ENCODE measurements at places on chromosomes 7 and 10.
A peak's percentile ranks its signal among the peaks of the same experiment; 100 is the strongest.

DNA sequence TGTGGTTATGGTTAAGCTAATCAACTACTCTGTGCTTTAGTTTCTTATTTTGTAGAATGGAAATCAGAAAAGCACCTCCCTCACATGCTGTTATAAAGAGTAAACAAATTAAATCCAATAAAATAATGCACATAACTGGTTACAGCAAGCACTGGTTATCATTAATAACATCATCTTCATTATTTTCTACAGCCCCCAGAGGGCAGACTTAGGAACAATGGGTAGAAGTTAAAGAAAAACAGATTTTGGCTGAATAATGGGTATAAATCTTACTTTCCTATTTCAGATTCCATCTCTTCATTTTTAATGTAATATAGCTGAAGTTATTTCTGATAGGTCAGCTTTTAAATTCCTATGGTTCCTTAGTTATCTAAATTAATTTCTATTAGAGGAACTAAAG lies 126.5 kb downstream of the DOCK4 start:
- peak; percentile 45 for DNase-seq

DNA sequence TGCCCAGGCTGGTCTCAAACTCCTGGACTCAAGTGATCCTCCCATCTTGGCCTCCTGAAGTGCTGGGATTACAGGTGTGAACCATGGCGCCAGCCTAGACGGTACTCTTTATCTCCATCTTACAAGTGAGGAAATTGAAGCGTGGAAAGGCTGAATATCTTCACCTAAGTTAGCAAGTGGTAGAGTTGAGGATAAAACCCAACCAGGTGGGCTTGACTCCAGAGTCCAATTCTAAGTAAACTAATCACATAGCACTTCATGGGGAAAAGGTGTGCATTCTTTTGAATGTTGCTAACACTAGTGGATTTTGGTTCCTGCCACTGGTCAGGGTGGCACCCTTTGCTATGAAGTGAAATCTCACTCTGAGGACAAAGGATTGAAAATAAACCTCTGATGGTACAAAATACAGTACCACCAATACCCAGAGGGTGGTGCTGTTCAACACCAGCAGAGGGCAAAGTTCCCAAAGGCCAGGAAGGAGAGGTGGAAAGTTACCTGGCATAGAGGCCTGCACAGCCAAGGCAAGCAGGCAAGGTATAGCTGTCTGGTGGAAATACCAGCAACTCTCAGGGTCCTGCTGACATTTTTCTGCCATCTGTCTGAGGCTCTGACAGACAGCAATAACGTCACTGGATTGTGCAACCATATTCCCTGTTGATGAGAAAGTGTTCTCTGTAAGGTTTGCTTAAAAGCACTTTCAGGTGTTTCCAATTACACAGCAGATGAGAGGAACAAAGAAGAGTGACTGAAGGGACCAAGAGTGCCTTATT lies 17.6 kb downstream of the ZDHHC16 start:
- peak; percentile 52 for DNase-seq

GRCh38 chr7:70556761-70557160 lies 575.2 kb upstream of the GALNT17 start:
- DNase-seq, result no peak

DNA sequence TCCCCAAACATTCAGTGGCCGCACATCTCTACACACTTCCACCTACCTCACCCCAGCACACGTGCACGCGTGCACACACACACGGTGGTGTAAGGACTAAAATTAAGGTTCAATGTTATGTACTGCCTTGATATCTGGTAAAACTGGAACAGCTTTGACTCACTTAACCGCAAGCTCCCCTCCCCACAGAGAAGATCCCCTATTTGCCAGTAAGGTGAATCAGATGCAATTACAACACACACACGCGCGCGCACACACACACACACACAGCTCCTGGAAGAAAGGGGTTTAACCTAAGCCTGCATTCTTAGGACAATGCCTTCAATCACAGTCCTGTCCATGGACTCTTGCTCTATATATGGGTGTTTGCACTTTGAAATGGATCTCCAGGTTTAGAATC lies 25.5 kb upstream of the VPS41 start:
- DNase-seq, result no peak

- peak; percentile 29 for DNase-seq
Observed at GRCh38 chr10:97991871-97992270, 38.5 kb downstream of the CRTAC1 start.

DNA sequence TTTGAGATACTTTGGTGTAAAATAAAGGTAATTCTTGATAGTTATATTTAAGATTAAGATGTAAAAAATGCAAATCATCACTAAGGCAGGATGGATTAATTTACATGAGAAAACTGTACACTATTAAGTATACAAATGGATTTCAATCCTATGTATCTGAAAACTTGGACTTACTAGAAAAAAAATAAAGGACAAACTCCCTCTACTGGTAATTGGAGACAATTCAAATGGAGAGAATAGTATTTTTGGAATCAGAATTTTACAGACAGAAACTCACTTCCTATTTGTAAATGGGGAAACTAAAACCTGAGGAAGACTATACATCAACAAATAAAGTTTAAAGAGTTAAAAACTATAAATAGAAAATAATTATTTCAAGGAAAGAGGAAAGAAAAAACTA lies 62.6 kb downstream of the CUL2 start:
- no peak for DNase-seq

- no peak for DNase-seq
Observed at GRCh38 chr7:150307129-150307528, 16.0 kb upstream of the LRRC61 start.

DNA sequence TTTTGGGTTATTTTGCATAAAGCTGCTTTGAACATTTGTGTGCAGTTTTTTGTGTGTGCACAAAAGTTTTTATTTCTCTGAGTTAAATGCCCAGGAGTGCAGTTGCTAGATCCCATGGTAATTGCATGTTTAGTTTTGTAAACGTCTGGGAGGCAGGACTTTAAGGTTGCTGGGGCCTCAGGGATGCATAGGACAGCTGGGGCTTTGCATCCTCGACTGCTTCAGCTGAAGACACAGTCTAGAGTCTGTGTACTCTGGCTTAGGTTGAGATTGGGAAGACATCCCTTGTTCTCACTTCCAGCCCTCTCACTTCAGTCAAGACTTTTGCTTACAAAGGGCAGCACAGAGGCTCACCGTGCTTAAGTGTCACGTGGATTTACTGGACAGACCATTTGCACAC lies 94.5 kb upstream of the INSYN2A start:
- DNase-seq, result no peak

DNA sequence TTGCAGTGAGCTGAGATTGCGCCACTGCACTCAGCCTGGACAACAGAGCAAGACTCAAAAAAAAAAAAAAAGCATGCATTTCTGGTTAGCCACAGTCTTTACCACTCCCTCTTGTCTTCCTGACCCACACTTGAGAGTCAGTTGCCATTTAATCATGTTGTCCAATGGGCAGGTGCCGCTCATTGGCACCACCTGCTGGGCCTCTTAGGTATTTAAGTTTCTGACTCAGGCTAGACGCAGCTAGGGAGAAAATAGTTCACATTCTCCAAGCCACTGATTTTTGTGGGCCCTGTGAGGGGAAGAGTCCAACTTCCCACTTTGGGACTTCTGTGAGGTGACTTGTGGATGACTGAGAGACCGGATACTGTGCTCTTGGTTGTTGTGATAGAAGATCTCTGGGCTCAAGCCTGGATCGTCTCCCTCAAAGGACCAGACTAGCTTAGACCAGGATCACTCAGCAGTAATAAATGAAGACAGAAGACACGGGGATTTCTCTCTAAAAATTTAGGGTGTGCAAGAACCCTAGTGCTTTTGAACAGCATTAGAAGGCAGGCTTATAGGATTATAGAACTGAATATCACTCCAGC lies 26.8 kb upstream of the SORCS3 start:
- peak; percentile 18 for DNase-seq

- no peak for DNase-seq
Observed at GRCh38 chr10:22913474-22914092, 14.3 kb upstream of the ARMC3 start.

- DNase-seq, result no peak
Observed at GRCh38 chr7:79055722-79056415, 397.6 kb downstream of the MAGI2 start.
